ENCODE measurements at places on chromosomes 4 and X. TPM values are rescaled to one million over a fixed set of nuclear protein-coding genes. Genes with fewer than 3 reads are reported as not detected.

CD99L2 gene
- total RNA-seq = 19.7 TPM

UGT2A1 gene
- not detected for total RNA-seq

NHSL2 gene
- total RNA-seq = 0.70 TPM

EGFL6 gene
- total RNA-seq = 15.6 TPM

TMPRSS11D gene
- total RNA-seq = not detected

SYP gene
- 1.1 TPM for total RNA-seq

DCHS2 gene
- total RNA-seq = not detected

UXT gene
- 148 TPM for total RNA-seq

DDIT4L gene
- not detected for total RNA-seq

CTAG1A gene
- not detected for total RNA-seq

ZMAT1 gene
- 3.1 TPM for total RNA-seq

OTC gene
- total RNA-seq = not detected

ZNF595 gene
- total RNA-seq = 2.8 TPM

PALLD gene
- total RNA-seq = 1.2 TPM

MAGEA2B gene
- not detected for total RNA-seq

DNA sequence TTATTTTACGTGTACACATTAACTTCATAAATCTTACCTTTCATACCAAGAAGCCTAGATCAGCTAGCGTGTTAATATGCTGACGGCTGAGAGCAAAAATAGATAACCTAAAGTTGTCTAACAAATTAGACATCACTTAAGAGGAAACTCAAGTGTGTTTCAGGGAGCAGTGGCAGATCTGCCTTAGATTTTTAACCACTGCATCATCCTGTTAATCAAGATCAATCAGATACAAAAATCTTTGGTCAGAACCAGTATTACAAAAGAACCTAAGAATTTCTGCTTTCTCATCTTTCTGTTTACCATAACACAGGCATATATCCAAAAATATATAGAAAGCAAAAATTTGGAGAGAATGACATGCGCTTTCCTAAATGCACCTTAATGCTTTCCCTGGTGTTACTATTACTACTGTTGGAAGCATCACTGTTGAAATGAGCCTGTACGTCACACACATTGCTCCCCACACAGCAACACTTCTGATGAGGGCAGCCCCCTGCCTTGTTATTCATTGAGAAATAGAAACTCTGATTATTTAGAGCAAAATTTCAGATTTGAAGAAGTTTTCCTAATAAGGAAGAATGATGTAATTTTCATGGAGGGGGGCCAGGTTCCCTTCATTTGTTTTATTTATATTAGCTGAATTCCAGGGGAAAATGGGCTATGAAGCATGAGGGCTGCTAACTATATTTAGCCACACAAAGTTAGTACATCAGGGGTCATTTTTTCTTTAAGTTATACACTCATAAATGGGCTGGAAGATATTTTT is 152.3 kb downstream of the CBR4 start:
- H3K4me3 ChIP-seq = no peak overlapping the region
- peaks cover 18% of the 10 kb centered on the region for H3K4me1 ChIP-seq
- H3K27me3 ChIP-seq = peaks cover 5% of the 10 kb centered on the region
- no peaks in the 10 kb centered on the region for H3K36me3 ChIP-seq
- DNase-seq = no peak
- H3K27ac ChIP-seq = no peak overlapping the region

GRCh38 chrX:7272346-7272745 is 124.4 kb upstream of the PUDP start:
- H3K36me3 ChIP-seq = no peaks in the 10 kb centered on the region
- H3K27ac ChIP-seq = no peak overlapping the region
- H3K27me3 ChIP-seq = no peaks in the 10 kb centered on the region

DNA sequence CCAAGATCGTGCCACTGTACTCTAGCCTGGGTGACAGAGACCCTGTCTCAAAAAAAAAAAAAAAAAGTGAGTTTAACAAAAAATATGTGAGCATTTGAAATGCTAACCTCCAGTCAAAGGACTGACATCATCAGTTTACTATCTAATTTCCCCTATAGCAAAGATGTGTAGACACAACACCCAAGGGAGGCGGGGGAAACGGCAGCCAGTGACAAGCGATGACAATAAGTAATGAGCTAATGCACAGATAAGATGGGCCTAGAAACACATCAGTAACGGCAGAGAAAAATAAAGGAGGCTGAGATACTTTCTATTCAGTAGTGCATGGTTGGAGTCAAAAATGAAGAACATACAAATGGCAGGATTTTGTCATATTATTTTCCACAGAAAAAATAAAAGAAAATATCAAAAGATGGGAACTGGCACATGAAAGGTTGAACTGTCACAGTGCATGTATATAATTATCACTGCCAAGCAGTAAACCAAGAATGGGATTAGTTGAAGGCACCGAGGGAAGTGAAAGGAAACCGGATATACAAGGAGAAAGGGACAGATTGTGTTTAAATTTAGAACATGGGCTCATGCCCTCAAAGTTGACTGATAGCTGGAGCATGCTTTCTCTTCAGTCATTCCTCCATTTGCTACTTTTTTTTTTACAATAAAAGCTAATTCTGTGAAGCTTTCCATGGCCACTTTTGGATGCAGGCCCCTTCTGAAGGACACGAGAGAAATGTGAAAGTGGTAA is 41.8 kb downstream of the IGFBP7 start:
- no peak overlapping the region for H3K27ac ChIP-seq
- no peak for DNase-seq
- H3K27me3 ChIP-seq = peaks cover 3% of the 10 kb centered on the region
- H3K36me3 ChIP-seq = no peaks in the 10 kb centered on the region

- no peak overlapping the region for H3K27ac ChIP-seq
- no peak for DNase-seq
- no peaks in the 10 kb centered on the region for H3K27me3 ChIP-seq
- H3K4me3 ChIP-seq = no peak overlapping the region
- H3K4me1 ChIP-seq = no peaks in the 10 kb centered on the region
- H3K36me3 ChIP-seq = peaks cover 9% of the 10 kb centered on the region
Measured at GRCh38 chrX:151419782-151420181, 22.8 kb downstream of the VMA21 start.

GRCh38 chr4:107068116-107068515 is 32.0 kb upstream of the DKK2 start:
- no peak overlapping the region for H3K27ac ChIP-seq
- H3K27me3 ChIP-seq = no peaks in the 10 kb centered on the region
- no peaks in the 10 kb centered on the region for H3K36me3 ChIP-seq
- no peak overlapping the region for H3K4me3 ChIP-seq

DNA sequence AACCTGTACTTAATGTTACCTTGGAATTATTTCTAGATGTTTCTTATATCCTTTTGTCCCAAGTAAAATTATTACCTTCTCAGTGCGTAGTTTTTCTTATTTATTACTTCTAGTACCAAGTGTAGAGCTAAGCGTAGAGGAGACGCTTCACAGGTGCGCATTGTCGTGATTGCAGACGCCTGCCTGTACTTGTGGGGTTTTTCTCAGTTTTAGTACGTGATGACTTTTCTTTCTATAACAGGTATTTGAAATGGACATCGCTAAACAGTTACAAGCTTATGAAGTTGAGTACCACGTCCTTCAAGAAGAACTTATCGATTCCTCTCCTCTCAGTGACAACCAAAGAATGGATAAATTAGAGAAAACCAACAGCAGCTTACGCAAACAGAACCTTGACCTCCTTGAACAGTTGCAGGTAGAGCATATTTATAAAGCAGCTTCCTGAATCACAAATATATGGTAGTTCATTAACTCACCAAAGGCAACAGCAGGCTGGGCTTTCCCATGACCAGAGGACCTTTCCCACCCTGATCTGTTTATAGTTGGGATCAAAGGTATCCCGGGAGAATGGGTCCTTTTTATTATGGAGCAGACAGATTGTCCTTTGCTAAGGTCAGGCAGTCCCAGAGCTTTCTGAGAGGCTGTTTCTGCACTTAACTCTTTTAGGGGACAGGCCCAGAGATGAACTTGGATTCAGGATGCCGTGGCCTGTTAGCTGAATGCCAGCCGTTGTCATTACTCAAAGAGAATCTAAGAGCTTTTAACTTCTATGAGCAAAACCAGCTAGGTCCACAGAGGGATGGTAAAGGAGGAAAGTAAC is 172.9 kb downstream of the PTTG2 start:
- H3K4me3 ChIP-seq = no peak overlapping the region
- peaks cover 78% of the 10 kb centered on the region for H3K36me3 ChIP-seq
- H3K27me3 ChIP-seq = no peaks in the 10 kb centered on the region
- H3K27ac ChIP-seq = peak overlapping the region; percentile 33
- no peak for DNase-seq

GRCh38 chr4:38387819-38388218 is 276.2 kb upstream of the KLF3 start:
- H3K27me3 ChIP-seq = no peaks in the 10 kb centered on the region
- no peak overlapping the region for H3K27ac ChIP-seq
- H3K4me1 ChIP-seq = no peaks in the 10 kb centered on the region
- peaks cover 8% of the 10 kb centered on the region for H3K36me3 ChIP-seq
- H3K4me3 ChIP-seq = no peak overlapping the region

GRCh38 chr4:98692411-98692810 is 34.0 kb upstream of the TSPAN5 start:
- no peaks in the 10 kb centered on the region for H3K27me3 ChIP-seq
- no peak for DNase-seq
- no peak overlapping the region for H3K4me3 ChIP-seq
- peaks cover 7% of the 10 kb centered on the region for H3K36me3 ChIP-seq
- H3K4me1 ChIP-seq = peaks cover 21% of the 10 kb centered on the region

DNA sequence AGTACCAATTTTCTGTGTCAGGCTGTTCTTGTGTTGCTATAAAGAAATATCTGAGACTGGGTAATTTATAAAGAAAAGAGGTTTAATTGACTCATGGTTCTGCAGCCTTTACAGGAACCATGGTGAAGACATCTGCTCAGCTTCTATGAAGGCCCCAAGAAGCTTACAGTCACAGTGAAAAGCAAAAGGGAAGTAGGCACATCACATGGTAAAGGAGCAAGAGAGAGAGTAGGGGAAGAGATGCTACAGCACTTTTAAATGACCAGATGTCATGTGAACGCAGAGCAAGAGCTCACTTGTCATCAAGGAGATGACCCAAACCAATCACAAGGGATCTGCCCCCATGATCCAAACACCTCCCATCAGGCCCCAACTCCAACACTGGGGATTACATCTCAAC is 174.3 kb downstream of the ATP10D start:
- peaks cover 9% of the 10 kb centered on the region for H3K27me3 ChIP-seq
- H3K4me1 ChIP-seq = no peaks in the 10 kb centered on the region
- no peaks in the 10 kb centered on the region for H3K36me3 ChIP-seq
- H3K4me3 ChIP-seq = no peak overlapping the region
- no peak for DNase-seq

DNA sequence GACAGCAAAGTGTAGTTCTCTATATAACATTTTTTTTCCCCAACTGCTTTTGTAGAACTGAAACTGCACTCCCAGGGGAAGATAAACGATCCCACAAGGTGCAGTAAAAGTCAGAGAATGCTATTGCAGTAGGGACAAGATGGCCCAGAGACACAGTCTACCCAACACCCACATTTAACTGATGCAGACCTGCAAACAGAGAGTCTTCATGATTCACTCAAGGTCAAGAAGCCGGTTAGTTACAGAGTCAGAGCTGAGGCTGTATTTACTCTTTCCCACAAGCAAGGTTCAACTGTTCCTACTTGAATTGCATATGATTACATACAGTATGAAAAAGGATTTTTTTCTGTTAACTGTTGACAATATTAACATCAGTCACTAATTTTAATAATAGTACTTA is 654.6 kb downstream of the IL1RAPL1 start:
- H3K27ac ChIP-seq = no peak overlapping the region
- H3K4me1 ChIP-seq = no peaks in the 10 kb centered on the region
- H3K4me3 ChIP-seq = no peak overlapping the region
- DNase-seq = no peak
- no peaks in the 10 kb centered on the region for H3K27me3 ChIP-seq
- no peaks in the 10 kb centered on the region for H3K36me3 ChIP-seq

GRCh38 chr4:183876268-183876934 is 28.7 kb upstream of the STOX2 start:
- no peaks in the 10 kb centered on the region for H3K4me1 ChIP-seq
- no peak for DNase-seq
- H3K36me3 ChIP-seq = no peaks in the 10 kb centered on the region
- H3K27me3 ChIP-seq = no peaks in the 10 kb centered on the region
- H3K27ac ChIP-seq = no peak overlapping the region

All from activated CD8-positive, alpha-beta T cell treated with anti-CD3 and anti-CD28 coated beads, Interleukin-2, amount 10 ng/mL, durations not matched to agents 7 days and 5 days (primary cell).